ENCODE measurements at places on chromosomes 13 and 19. TPM values are rescaled to one million over a fixed set of nuclear protein-coding genes. Genes with fewer than 3 reads are reported as not detected.
A peak's percentile ranks its signal among the peaks of the same experiment; 100 is the strongest.

DNA sequence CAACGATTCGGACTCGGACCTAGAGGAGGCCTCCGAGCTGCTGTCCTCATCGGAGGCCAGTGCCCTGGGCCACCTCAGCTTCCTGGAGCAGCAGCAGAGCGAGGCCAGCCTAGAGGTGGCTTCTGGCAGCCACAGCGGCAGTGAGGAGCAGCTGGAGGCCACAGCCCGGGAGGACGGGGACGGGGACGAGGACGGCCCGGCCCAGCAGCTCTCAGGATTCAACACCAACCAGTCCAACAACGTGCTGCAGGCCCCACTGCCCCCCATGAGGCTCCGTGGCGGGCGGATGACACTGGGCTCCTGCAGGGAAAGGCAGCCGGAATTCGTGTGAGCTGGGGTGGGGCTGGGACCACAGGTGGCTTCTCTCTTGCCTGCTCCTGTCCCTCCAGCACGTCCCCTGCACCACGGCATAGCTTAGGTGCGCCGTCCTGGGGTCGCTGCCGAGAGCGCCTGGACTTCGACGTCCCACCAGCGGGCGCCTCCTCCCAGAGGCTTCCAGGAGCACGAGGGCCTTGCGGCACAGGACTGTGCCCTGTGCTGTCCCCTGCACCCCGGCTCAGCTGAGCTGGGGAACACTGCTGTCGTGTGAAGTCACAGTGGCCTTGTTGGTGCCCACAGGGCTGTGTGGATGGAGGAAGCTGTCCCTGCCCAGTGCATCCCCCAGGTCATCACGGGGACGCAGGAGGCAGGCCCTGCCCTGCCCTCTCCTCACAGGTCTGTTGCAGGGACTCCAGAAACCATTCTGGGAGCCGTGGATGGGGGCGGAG, 9.3 kb downstream of the POLR2E start:
- no peak for DNase-seq

DNA sequence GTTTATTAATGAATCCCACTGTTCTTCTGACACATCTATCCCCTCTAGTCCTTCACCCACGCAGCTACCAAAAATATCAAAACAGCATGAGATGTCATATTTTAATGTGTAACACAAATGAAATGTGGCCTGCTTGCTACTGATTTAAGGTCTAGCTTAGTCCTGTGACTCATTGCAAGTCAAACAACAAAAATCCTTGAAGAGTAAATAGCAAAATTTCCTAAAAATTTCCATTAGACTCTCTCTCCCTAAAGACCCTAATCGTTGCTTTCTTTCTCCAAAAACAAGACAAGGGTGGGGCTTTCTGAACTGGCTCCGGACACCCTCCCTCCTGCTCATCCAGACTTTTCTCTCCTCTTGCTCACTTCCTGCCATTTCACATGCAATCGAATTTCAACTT, 99.9 kb upstream of the IPO5 start:
- DNase-seq: no peak

GRCh38 chr13:39406688-39407087, 196.3 kb downstream of the LHFPL6 start:
- DNase-seq: no peak

DNA sequence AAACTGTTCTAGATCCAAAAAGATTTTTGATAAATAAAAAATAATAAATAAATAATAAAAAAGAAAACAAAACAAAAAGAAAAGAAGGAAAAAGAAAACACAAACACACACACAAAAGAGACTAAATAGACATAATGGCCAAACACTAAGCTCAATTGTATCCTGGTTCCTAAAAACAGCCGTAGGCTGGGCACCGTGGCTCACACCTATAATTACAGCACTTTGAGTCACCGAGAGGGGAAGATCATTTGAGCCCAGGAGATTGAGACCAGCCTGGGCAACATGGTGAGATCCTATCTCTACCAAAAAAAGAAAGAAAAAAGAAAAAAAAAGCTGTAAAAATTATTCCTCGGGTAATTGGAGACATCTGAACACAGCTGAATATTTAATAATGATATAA, 8.9 kb downstream of the ETHE1 start:
- DNase-seq: no peak

DNA sequence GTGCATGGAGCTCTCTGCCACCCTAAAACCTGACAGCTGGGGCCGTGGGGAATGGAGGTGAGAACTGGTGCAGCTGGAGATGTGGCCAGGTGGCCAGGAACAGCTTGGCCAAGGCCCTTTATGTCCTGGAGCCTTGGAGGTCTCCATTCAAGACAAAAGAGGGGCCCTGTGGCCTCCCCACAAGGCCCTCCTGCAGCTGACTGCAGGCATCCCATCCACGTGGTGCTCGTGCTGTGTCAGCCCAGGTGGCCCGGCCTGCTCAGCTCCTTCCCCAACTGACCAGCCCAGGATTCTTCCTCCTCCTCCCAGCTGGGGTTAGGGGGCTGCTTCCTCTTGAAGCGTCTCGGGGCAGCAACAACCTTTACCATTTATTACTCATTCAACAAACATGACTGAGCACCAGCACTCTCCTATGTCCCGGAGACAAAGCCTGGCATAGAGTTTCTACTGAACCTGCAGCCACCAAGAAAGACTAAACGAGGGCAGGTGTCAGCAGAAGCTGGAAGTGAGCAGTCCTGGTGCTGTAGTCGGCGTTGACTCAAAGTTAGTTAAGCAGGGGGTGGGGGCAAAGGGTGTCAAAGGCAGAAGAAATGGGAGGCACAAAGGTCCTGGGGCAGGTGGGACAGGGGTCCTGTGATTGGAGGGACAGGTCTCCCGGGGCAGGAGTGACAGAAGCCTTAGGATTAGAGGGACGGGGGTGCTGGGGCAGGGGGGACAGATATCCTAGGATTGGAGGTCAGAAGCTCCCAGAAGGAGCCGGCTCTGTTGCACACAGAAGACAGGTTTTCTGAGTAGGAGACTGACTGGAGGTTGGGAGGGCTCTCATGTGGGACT, 23.3 kb upstream of the C13orf46 start:
- DNase-seq: no peak

DNA sequence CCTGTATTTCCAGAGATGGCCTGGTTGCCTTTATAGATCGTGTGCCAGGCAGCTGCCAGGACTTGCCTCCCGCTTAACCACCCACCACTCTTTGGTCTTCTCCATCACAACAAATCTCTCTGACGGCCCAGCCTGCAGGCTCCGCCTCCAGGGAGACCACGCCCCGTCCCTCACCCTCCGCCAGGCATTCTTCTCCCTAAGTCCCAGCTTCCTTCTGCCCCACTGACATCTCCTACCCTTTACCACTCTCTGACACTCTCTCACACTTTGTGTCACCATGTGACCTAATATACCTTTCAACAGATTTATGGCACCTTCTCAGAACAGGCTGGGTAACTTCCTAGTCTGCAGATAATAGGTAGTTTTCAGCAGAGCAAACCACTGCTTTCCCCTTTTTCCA, 95.1 kb downstream of the CAB39L start:
- no peak for DNase-seq

GRCh38 chr19:35756377-35757230, at the start of gene HSPB6:
Gene HSPB6 (minus strand): TSS chr19:35757029. CDS start chr19:35757008, 21 bp downstream.
- peak; percentile 23 for DNase-seq

DNA sequence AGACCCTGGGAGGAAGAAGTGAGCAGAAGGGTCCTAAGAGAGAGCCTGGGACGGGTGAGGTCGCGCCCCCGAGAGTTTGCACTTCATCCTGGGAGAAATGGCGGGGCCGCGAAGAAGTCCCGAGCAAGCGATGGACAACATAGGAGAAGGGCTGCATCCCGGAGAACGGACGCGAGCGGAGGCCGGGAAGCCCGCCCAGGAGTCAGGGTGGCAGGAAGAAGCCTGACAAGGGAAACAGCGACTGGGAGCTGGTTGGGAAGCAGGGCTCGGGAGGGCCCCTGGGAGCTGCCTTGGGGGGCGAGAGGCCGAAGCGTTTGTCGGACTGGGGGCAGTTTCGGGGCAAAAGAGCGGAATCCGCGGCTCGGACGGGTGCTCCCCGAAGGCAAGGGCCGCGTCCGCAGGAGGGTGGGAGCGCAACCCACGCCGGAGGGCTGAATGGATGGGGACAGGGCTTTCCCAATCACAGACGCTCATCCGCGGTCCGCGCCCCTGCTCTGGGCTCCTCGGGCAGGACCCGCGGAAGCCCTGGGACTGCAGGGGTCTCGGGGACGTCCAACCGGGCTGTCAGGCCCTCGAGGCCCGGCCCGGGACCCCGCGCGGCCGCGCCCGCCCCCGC, 469 bp downstream of the ABHD17A start:
- DNase-seq: no peak

DNA sequence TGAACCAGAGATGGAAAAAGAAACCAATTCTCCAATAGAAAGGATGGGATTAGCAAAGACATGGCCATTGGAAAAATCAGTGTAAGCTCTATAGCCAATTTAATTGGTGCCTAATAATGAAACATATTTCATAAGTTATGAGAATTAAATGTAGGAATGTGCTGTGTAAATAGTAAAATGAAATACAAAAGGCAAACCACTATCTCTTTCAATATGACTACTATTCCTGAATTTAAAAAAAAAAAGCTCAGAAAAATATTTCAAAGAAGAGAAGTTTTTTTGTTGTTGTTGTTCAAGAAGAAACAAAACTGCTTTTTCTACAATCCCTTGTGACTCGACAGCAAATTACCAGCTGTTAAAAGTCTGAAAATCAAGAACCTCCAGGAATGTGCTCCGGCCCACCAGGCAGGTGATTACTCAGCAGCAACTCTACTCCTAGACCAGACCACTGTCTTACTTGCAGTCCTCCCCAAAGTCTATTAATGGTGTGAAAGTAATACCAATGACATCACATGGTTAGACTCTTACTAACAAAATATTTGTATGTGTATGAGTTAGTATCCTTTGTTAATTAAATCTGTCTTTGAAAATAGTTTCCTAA, 362.4 kb downstream of the KCTD12 start:
- DNase-seq: no peak

GRCh38 chr13:32033744-32034143, 2.2 kb downstream of the FRY start:
- DNase-seq: no peak

DNA sequence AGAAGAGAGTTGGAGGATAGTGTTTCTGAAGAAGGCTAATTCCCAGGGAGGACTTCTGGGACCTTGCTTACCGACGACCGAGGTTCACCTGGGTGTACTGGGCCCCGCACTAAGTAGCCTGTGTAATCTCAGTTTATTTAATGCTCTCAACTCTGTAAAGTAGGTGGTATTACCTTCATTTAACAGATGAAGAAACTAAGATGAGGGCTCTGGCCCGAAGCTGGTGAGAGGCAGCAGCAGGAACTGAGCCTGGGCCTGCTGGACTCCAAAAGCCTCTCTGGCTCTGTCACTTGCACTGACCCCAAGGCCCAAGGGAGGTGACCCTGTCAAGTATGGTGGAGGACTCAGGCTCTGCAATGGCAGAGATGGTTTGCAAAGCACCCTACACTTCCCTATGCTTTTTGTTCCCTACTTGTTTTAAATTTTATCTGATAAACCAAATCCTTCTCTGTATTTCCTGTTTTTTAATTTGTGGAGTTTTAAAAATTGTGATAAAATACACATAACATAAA, 50.6 kb downstream of the GGACT start:
- DNase-seq: no peak

DNA sequence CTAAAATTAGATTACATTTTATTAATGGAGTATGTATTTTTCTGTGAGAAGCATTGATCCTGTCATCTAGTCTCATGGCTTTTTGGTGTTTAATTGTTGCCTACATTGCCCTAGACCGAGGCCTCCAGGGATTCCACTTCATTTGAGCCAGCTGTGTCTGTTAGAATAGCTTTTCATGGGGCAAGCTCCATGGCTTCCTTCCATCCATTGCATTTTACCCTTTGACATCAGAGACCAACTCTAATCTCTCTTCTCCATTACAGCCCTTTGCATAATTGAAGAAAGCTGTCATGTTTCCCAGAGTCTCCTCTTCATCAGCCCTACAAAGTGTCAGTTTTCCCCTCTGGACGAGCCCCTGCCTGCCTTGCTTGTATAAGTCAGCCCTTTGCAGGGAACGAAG, 70.6 kb downstream of the MTUS2 start:
- DNase-seq: no peak

DNA sequence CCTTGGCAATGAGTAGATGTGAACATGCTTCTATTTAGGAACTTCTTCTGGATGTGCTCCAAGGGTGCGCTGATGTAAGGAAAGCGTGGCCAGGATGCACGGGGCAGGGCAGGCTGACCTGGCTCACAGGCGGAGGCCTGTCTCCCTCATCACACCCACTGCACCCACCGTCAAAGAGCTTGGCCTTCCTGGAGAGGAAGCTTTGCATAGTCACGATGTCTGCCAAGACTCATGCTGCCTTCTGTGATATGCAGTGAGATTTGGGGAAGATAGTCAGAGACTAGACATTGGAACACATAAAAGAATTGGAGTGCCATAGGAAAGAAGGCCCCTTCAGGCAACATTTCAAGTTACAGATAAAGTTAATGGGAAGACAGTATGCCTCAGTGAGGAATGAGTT, 82.0 kb downstream of the MYO16 start:
- DNase-seq: no peak

GRCh38 chr13:31875134-31875533, 135.8 kb downstream of the RXFP2 start:
- no peak for DNase-seq

GRCh38 chr13:59666504-59666903, 497.2 kb downstream of the DIAPH3 start:
- DNase-seq: no peak

GRCh38 chr13:100195568-100195967, 106.7 kb downstream of the PCCA start:
- DNase-seq: no peak

- DNase-seq: peak; percentile 75
Observed at GRCh38 chr19:55086730-55087541, 11.3 kb downstream of the EPS8L1 start.

GRCh38 chr19:1008268-1009040, 8.2 kb downstream of the GRIN3B start:
- no peak for DNase-seq

GRCh38 chr13:75129331-75129730, 352.6 kb downstream of the TBC1D4 start:
- no peak for DNase-seq

GRCh38 chr13:73411067-73411809, 352.4 kb downstream of the KLF5 start:
- no peak for DNase-seq

GRCh38 chr13:36313047-36313969, 15.7 kb upstream of the CCDC169 start:
- no peak for DNase-seq

DNA sequence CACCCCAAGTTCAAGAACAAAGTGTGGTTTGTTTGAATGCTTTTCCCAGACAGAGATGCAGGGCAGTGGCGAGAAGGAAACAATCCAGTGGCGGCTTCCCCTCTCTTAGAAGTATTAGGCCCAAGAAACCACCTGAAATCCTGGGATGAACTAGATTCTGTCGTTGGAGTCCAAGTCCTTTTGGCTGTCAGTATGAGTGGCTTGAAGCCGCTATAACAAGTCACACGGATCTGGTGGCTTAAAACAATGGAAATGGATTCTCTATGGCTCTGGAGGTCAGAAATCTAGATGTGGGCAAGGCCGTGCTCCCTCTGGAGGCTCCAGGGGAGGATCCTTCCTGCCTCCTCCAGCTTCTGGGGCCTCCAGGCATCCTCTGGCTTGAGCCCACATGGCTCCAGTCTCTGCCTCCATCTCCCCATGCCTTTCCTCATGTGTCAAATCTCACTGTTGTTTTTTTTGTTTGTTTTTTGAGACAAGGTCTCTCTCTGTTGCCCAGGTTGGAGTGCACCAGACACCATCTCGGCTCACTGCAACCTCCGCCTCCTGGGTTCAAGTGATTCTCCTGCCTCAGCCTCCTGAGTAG, 97.7 kb downstream of the GNG7 start:
- no peak for DNase-seq

SOX1 gene
- total RNA-seq: not detected

SIGLEC6 gene
- total RNA-seq: not detected

ZNF835 gene
- 3.3 TPM for total RNA-seq

ZNF578 gene
- total RNA-seq: 0.86 TPM

POLR2I gene
- total RNA-seq: 76.5 TPM

HPN gene
- 0.11 TPM for total RNA-seq

EDDM13 gene
- total RNA-seq: not detected

MEF2B gene
- 2.6 TPM for total RNA-seq

Data from activated CD8-positive, alpha-beta T cell treated with anti-CD3 and anti-CD28 coated beads for 36 hours (primary cell).